ENCODE measurements at places on chromosomes 11 and 22.

DNA sequence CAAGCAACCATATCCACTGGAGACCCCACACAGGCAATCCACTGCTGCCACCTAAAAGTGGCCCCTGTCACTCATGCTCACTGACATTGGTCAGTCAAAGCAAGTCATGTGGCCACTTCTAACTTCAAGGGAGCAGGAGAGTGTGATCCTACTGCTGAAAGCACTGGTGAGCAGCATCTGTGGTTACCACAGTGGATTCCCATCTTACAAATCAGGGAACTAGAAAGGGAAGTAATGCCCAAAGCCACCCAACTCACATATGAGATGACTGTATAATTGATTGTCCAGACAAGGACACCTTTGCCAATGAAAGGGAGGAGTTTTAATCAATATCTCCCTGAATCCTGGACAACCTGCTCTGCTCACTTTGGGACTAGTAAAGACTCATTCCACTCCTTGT lies 17.7 kb downstream of the RCN1 start:
- DNase-seq = no peak

DNA sequence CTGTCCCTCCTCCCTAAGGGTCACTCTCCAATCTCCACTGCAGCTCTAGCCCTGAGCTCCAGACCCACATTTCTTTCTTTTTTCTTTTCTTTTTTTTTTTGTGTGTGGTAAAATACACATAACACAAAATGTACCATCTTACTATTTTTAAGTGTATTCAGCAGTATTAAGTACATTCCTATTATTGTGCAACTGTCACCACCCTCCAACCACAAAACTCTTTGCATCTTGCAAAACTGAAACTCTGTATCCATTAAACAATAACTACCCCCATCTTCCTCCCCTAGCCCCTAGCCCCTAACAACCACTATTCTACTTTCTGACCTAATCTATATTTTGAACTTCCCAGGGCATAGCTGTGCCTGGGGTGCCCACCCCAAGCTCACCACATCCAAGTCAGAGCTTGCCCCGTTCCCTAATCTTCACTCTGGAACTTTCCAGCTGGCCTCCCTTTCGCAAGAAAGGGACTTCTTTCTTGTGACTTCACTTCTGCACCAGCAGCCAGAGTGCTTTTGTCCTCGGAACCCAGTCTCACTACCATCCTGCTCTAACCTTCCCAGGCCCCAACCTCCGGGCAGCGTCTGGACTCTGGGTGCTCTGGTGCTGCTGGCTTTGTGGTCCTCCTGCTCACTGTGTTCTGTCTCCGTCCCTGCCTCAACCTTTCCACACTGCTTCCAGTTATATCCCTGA lies 30.7 kb downstream of the PARVG start:
- DNase-seq = no peak

GRCh38 chr22:28808716-28809355 lies 8.5 kb upstream of the XBP1 start:
- DNase-seq = no peak

GRCh38 chr11:111571829-111572501 lies 30.3 kb upstream of the SIK2 start:
- DNase-seq = no peak

- DNase-seq = no peak
Measured at GRCh38 chr11:125372088-125372487, 124.0 kb downstream of the FEZ1 start.

DNA sequence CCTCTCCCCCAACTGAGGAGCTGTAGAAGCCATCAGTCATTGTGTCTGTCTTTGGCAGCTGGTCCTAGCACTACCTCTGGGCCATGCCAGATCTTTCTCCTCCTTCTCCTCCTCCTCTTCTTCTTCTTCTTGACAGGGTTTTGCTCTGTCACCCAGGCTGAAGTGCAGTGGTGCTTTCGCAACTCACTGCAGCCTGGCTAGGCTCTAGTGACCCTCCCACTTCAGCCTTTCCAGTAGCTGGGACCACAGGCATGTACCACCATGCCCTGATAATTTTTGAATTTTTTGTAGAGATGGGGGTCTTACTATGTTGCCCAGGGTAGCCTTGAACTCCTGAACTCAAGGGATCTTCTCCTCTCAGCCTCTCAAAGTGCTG lies 50.1 kb upstream of the SHANK2 start:
- DNase-seq = no peak

DNA sequence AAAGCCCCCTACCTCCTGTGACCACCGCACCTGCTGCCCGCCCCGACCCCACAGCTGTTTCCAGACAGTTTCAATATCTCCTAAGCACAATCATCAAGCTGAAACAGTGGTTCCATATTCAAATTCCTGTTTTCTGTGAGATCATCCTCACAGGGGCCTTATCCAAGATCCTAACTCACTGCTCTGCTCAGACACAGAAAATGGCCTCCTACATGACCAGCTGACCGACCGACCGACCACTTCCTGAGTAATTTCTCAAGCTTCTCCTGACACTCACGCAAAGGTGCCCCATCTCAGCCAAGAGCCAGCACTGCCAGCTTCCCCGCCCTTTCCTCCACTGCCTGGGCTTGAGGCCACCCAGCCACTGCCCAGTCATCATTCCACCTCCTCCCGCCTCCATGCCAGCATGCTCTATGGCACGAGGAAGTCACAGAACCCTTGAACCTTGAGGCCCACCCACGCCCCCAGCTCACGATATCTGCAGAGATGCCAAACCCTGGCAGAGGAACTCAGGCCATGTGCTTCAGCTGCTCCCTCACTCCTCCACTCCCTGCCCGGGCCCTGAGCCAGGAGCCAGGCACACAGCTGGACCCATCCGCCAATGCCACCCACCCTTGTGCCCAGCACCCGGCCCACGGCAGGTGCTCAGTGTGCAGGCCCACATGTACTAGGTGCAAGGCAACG lies 14.0 kb downstream of the KIAA0930 start:
- DNase-seq = no peak

- no peak for DNase-seq
Measured at GRCh38 chr22:35914357-35914664, 114.3 kb downstream of the RBFOX2 start.

DNA sequence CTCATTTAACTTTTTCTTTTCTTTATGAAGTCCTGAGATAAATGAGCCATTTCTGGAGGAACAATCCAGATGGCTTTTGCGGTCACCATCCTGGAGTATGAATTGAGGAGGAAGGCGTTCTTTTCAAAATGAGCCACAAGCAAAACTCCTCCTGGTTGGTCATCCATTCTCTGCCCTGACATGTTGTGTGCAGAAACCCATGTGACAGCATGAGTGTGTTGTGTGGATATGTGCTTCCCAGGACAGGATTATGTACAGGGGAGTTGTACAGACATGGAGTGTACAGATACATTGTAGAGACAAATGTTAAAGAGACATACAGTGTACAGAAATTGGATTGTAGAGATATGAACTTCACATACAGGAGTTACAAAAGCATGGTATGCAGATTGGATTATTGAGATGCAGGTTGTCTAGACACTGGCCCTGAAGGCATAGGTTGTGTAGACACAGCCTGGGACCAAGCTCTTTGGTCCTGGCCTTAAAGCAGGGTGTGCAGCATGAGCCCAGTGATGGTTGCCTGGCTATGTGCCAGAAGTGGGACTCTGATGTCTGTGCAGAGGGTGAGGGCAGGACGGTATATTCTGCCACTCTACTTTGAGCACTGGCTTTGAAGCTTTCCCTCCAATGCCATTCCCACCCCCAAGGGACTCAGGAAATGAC lies 178.5 kb upstream of the ZBED5 start:
- DNase-seq = no peak

- no peak for DNase-seq
Measured at GRCh38 chr11:68652683-68653156, 31.6 kb upstream of the GAL start.

GRCh38 chr22:33006220-33006954 lies 51.8 kb downstream of the SYN3 start:
- DNase-seq = no peak

DNA sequence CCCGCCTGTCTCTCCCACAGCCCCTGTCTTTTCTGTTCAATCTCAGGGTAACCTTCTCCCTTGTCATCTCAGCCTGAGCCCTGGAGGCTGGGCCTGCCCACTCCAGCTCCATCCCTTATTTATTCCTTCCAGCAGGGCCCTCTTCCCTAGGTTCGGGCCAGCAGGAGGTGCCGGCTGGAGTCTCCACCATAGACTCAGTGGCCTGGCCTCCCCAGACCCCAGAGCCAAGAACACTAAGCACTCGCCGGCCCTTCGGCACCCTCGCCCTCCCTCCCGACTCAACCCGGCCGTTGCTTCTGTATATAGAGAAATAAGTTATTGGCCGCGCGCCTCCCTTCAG lies 1.4 kb upstream of the RAB1B start:
- DNase-seq = no peak

DNA sequence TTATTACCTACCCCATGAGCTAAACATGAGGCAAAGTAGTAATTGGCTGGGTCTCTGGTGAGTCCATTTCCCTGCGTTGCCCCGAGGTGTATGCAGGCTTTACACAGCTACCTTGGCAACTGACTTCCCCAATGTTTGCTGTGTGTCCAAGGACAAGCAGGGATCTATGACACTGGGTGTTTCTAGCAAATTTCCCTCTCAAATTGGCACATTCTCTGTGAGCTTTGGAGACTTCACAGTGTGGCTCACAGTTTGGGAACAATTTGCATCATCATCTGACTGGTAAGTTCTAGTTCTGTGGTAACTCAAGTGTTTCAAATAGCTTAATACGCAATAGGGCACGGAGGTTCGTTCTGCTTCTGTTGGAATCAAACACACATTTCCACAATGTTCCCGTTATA lies 12.5 kb downstream of the NNMT start:
- no peak for DNase-seq

- no peak for DNase-seq
Measured at GRCh38 chr11:126383339-126384335, 28.2 kb downstream of the ST3GAL4 start.

- DNase-seq = no peak
Measured at GRCh38 chr22:46650078-46650810, 30.1 kb downstream of the GRAMD4 start.

GRCh38 chr11:73401924-73402833 lies 26.0 kb downstream of the RELT start:
- DNase-seq = no peak

GRCh38 chr11:118819334-118820024 lies 28.5 kb upstream of the DDX6 start:
- DNase-seq = no peak

DNA sequence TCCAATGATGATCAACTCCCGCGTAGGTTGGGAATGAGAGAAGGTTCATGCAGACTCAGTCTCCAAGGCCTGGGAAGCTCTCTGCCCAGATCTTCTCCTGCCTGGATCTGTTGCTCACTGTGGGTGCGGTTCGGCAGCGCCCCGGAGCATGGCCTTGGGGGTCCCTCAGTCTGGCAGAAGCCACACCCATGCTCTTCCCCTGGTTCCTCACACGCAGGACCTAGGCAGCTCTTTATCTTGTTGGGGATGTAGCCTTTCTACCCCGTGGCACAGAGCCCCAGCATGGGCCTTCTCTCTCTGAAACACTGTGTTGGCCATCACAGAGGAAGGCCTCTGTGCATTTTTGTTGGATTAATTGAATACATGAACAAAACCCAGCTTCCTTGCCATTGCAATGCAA lies 1461.6 kb downstream of the BRD1 start:
- no peak for DNase-seq

DNA sequence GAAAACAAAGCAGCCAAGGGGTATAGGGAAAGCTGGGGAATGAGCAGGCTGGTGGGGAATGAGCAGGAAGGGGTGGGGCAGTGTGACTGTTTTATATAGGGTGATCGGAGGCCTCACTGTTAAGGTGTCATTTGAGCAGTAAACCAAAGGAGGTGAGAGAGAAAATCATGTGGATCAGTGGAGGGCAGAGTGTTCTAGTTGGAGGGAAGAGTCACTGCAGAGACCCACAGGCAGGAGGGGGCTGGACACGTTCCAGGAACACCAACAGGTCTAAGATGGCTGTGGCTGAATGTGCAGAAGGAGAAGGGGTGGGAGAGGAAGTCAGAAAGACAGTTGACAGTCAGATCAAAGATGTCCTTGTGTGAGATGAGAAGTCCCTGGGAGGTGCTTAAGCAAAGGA lies 103.8 kb downstream of the ENTHD1 start:
- DNase-seq = no peak

DNA sequence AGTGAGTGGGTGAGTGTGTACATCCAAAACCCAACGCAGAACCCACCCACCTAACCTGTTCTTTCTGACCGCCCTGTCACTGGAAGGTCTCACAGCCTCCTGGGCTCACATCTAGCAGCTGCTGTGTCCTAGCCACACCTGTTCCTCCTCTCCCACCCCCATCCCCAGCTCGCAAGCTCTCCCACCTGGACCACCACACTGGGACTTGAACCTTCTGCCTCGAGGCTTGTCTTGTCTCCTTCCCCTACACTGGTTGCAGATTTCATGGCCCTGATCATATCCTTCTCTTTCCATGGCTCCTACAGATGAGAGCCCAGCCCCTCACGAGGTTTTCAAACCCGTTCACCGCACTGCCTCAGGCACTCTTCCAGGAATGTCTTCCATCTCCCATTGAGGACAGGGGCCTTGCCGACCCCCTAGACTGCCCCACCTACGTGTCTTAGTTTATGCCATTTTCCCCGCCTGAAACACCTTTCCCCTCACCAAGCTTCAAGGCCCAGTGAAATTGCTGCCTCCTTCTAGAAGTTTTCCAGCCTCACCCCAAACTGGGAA lies 6.7 kb downstream of the IFITM10 start:
- no peak for DNase-seq

DNA sequence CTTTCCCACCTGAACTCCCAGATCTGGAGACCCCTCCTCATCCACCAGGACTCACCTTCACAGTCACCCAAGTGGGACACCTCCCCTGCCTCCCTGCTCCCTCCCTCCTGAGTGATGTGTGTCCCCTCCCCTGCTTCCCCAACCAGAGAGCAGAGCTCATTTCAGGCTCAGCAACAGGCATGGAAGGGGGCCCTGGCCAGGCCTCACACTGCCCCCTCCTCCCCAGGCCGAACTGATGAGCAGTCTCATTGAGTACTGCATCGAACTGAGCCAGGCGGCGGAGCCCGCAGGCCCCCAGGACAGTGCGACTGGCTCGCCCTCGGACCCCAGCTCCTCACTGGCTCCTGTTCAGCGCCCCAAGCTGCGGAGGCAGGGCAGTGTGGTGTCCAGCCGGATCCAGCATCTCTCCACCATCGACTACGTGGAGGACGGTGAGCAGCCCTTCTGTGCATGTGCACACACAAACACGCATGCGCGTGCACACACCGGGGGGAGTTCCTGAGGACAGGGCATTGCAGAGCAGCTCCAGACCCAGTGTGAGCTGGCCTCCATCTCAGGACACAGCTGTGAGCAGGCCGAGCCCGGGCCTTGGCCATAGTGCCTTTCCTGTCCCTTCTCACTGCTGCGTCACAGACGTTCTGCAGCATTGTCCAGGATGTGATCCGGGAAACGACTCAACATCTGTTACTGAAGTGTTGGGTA lies 17.8 kb upstream of the NEAT1 start:
- no peak for DNase-seq

- no peak for DNase-seq
Measured at GRCh38 chr11:86370171-86370570, 4.5 kb upstream of the CCDC81 start.

DNA sequence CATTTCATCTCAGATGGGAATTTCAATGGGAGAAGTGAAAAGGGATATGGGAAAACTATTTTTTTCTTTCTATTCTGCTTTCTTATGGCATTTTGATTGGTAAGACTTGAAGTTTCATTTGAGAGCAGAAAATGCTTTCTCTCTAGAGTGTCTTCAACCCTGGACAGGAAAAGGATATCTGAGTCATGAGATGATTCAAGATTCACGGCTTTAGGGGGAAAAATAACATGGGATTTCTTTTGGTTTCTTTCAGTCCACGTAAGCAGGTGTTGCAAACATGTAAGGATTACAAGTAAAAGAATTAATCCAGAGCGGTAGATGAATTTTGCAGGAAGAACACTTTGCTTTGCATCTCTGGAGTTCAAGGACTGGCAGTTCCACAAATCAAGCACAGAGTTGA lies 1001.0 kb upstream of the TENM4 start:
- DNase-seq = no peak
